ENCODE measurements at places on chromosomes 1 and 21.

- DNase-seq: no peak
Measured at GRCh38 chr1:184506481-184506880, 119.7 kb downstream of the C1orf21 start.

DNA sequence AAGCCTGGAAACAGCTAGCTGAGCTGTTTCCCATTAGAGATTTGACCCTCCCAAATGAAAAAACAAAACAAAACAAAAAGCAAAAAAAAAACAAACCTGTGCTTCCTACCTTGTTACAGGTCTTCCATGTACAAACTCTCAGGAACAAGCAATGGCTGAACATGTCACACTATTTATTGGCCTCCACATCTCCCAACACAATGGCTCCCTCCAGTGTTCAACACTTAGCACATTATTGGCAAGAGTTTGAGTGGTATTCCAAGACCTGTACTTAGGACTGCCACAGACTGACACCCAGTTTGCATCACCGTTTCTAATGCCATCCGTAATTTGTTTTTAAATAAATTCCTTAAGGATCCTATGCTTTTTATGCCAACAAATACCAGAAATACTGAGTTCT lies 195.0 kb upstream of the OLFM3 start:
- peak; percentile 0 for DNase-seq

DNA sequence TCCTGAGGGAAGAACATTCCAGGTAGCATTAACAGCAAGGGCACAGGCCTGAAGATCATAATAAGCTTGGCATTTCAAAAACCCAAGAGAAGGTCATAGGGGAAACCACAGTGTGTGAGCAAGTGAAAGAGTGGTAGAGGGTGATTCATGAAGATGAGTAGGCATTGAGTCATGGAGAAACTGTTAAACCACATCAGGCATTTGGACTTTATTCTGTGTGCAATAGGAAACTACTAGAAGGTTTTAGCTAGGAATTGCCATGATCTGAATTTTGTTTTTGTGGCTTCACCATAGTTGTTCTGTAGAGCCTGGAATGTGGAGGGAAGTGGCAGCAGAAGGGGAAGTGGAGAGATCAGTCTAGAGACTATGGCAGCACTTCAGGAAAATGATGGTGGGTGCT lies 359.0 kb upstream of the PTBP2 start:
- peak; percentile 97 for DNase-seq

DNA sequence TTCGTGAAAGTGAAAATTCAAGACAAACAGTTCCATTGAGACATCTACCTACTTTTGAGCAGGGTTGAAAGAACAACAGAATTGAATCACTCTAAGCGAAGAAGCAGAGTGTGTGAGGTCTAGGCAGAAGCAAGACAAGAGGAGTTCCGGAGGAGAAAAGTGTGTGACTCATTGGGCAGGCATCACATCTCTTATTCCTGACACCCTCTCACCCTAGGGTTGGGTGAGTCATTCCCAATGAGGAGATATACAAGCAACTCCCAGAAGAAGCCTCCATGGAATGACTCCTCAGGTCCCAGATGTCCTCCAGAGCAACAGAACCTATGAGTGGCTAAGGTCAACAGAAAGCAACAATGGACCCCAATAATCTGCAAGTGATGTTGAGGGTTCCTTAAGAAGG lies 138.1 kb downstream of the TPR start:
- DNase-seq: peak; percentile 78

DNA sequence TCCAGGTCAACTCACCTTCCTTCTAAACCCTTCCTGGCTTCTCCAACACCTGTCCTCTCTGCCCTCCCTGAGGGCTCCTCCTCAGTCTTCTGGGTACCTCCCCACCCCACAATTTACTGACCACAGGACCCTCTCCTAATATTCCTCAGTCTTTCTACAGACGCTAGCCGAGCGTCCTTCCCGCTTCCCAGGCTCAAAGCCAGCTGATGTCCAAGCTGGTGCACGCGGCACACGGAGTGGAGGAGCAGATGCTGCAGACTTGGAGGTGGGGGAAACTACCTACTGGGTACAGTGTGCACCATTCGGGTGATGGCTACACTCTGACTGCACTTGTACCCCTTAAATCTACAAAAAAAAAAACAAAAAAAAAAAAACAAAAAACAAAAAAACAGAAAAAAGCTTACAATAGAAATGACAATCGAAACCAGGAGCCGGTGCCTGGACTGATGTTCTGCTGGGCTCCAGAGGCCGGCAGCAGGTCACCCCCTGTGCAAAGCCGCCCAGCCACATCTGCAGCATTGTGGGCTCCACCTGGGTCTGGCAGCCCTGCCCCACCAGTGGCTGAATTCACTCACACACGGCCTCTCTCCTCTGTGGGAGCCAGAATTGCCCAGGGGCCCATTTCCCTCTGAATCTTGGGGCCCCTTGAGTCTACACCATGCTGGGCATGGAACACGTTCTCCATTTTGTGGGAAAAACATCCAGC lies 7.0 kb downstream of the TRIM11 start:
- DNase-seq: no peak

- no peak for DNase-seq
Measured at GRCh38 chr1:94039514-94039870, 81.5 kb downstream of the ABCA4 start.
